ENCODE measurements at places on chromosomes 5 and 9.

GRCh38 chr5:42228279-42228678, 195.0 kb upstream of the GHR start:
- DNase-seq, result no peak

GRCh38 chr9:104895572-104895971, 32.4 kb downstream of the ABCA1 start:
- DNase-seq, result no peak

DNA sequence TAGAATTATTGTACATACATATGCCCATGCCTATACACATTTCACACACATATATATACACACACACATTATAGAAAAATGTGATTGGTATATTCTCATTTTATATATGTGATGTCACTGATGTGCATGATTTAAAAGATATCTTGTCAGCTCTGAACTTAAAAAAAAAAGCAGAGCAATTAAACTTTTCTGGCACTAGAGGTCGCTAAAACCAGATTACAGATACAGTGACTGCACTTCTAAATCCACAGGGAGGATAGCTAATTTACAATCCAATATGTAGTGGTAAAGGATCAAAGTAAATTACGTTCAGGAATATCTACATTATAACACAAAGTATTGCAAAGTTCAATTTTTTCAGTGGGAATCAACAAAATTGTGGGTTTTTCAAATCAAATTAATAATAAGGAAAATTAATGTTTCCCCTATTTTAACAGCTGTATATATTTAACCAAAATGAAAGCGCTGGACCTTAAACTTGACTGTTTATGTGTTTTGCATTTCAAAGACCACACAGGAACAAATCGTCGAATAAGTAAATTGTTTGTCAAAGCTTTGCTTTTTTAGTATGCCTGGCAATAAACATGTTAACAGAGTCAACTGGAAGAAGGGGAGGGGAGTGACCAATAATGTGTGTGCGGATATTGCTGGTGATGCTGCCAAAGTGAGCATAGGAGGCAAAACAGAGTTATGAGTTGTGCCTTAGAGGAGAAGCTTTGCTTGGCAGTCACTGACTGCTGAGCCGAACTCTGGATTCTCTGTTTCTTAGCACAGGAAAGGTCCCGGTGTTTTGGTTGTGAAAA, 1201.4 kb upstream of the C9orf72 start:
- DNase-seq, result no peak

DNA sequence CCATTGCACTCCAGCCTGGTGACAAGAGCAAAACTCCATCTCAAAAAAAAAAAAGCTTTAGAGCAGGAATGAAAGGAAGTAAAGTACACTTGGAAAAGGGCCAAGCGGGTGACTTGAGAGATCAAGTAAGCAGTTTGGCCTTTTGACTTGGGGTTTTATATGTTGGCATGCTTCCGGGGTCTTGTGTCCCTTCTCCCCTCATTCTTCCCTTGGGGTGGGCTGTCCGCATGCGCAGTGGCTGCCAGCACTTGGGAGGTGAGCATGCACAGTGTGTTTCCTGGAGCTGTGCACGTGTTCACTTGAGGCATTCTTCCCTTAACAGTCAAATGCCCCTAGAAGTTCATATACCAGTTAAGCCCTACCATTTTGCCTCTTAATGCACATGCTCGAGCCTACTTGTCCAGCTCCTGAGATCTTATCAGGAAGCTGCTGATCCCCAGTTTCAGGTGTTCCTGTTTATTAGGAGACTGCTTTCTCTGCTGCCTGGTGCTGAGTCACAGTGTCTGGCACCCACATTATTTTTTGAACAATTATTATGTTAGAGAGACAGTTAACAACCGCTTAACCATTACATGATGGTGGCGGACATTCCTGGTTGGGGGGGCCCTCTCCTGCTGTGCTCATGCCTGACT, 32.6 kb upstream of the PRRC2B start:
- no peak for DNase-seq

DNA sequence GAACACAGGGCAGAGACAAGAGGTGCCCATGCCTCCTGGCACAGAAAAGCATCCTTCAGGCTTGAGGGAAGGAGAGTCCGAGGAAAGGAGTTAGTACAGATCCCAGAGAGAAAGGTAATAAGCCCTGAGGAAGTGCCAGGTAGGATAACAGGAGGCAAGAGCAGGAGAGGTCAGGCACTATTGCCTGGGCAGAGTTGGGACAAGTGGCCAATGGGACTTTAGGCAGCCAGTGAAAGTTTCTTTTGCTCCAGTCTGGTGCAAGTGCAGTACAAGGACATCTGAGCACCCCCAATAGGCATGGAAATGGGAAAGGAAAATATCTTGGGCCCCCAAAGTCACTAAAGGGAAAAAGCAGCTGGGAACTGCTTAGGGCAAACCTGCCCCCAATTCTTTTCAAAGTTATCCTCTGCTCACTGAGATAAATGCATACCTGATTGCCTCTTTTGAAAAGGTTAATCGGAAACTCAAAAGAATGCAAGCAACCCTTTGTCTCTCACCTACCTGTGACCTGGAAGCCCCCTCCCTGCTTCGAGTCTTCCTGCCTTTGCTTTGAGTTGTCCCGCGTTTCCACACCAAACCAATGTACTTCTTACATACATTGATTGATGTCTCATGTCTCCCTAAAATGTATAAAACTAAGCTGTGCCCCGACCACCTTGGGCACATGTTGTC, 46.5 kb downstream of the ELOVL7 start:
- no peak for DNase-seq

GRCh38 chr5:79086116-79086515, 16.5 kb downstream of the BHMT2 start:
- no peak for DNase-seq

DNA sequence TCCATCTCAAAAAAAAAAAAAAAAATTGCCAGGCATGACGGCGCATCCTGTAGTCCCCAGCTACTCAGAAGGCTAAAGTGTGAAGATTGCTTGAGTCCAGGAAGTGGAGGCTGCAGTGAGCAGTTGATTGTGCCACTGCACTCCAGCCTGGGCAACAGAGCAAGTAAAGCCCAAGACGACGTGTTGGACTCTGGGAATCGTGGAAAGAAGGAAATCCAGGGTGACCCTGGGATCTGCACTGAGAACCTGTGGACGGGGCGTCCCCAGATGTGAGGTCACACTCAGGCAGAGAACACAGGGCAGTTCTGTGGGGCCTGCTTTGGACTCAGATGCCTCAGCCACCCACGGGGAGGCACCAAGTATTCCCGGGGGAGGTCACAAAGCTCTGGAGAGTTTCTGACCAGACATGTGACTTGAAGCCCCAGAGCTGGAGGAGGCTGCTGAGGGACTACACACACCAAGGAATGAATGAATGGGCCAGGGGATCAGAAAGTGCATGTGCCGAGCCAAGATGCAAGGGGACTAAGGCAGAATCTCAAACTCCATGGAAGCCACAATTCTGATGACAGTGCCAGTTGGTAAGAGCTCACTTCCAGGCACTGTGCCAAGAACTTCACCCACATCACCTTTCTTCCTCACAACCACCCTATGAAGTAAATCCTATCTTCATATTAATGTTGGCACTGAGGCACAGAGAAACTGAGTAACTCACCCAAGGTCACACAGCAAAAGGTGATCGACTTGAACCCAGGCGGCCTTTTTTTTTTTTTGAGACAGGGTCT, 12.9 kb downstream of the DYNC2I2 start:
- no peak for DNase-seq

DNA sequence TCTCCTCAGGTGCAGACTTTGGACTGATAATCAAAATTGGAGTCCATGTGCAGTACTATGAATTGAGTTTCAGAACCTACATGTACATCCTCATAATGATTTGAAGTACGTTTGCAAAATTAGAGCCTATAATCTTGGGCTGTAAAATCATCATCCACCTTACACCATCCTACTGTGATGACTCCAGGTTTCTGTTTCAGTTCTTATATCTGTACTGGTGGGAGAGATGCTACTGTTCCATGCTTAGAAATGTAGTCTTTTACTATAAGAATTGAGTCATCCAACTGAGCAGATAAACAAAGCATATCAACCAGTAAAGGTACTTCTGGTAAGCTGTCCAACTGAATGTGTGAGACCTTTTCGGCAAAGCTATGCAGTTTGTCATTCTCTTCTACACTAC, 586.3 kb upstream of the FAM174A start:
- no peak for DNase-seq

- no peak for DNase-seq
Measured at GRCh38 chr9:88738709-88739108, 203.7 kb downstream of the NXNL2 start.

- no peak for DNase-seq
Measured at GRCh38 chr9:131302244-131303075, 12.9 kb downstream of the PLPP7 start.

GRCh38 chr9:120289098-120289497, 290.9 kb downstream of the CDK5RAP2 start:
- no peak for DNase-seq

DNA sequence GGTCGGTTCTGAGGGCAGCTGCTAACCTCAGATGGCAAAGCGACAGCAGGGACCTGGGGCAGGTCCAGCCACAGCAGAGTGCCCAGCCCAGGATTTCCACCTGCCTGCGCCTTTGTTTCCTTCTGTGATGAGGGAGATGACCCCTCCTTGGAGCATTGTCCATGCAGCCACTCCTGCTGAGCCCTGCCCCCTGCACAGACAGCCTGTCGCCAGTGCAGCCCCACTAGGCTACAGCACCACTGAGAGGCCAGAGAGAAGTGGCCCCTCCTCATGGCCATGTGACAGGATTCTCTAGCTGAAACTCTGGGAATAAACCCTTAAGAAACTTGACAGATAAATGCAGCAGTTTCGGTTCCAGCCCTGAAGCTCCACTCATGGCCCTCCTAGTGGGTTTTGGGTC, 10.5 kb upstream of the MRNIP start:
- no peak for DNase-seq

DNA sequence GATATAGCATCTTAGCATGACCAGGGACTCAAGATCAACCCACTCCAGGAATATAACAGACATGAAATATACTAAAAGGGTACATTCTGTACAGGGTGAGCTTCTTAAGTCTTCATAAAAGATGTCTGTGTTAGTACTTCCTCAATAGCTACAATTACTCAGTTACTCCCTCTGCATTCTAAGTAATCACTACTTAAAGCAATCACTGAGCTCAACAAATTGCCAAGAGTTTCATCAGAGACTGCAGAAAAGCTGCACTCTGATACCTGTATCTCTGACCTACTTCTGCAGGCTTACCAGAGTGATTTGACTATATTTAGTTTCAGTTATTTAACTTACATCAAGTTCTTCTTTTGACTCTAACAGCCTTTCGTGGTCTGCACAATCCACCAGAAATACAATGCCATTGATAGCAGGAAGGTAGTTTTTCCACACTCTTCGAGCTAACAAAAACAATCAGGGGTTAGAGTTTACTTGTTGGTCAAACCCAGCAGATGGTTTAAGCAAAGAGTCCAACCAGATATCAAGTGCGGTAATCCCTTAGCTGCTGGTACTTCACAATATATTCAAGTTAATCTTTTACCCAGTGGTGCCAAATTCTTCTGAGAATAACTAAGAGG, 23.3 kb downstream of the SAR1B start:
- no peak for DNase-seq

DNA sequence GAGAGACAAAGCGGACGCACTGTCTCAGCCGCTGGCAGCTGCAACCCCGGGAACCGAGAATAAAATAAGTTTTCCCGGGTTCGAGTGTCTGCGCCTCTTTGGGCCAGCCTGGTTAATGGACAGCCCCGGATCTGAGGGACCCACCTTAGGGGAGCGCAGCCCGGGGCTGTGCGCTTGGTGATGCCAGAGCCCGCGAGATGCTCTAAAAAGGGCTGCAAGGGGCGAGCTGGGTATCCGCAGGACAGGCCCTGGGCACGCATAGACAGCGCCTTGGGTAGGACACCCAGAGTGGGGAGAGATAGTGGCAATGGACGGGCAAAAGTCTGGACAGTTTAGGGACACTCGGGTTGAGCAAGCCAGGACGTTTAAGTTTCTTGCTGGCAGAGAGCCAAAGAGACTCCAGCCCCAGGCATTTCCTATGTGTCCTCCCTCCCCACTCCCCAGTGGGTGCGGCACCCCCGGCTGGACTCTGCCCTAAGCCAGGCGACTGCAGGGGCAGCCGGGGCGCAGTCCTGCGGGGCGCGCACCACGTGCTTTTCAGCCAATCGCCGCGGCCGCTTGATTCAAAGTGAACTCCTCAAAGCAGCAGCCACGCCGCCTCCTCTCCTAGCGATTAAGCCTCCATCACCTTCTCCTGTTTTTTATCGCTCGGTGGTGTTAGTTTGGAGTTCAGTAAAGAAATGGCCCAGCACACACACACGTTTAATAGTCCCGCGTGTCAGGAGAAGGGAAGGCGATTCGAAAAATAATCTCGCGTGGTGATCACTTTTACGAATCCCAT, 616 bp upstream of the ENC1 start:
- DNase-seq, result no peak

DNA sequence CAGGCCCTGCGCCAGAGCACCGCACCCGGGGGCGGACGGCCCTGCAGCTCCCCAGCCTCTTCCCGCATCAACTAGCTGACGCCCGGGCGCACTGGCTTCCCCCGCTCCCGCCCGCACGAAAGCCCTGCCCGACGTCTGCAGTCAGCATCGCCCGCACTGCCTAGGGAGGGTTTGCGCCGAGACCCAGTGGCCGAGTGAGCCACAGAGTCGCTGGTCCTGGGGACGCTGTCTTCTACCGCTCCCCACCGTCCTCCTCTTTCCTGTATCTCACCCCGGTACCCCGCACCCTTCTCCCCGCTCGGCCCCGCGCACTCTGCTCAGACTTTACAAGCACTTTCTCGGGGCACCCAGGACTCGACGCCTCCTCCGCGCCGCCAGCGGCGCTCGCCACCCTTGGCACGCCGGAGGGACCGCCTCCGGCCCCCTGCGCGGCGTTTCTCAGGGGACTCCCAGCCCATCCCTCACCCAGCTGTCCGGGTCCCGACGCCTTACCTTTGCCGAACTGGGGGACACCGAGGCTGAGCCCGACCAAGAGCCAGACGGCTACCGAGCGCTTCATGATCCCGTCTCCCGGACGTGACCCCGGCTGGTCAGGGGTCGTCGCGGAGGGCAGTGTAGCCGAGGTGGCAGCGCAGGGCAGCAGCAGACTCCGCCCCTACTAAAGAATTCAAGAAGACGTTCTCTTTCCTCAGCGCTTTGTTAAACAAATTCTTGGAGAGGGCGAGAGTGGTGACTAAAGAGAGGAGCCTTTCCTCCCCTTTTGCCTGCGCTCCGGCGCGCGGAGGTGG, 670 bp downstream of the EDIL3 start:
- no peak for DNase-seq

GRCh38 chr5:11300736-11301135, 539.7 kb upstream of the DAP start:
- DNase-seq, result no peak

GRCh38 chr9:97807681-97808080, 45.3 kb upstream of the FOXE1 start:
- DNase-seq, result no peak

DNA sequence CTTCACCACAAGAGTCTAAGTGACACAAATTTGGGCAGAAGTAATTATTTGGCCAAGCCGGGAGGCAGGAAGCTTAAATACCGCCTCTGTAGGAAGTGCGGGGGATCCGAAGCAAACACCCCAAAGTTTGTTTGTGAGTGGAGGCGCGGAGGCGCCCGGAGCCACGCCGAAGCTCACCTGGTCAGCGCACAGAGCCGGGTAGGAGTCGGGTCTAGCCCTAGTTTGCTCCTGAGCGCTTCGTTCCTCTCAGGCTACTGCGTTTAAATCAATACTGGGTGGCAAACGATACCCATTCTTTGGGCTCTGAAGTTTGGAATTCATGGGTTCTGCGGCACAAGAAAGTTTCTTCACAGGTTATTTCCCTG, 855 bp downstream of the MCC start:
- no peak for DNase-seq

All from cortex of kidney (tissue), 1 donor.